Cortex of kidney (tissue), 1 donor: ENCODE measurements at places on chromosomes 6 and 20.

DNA sequence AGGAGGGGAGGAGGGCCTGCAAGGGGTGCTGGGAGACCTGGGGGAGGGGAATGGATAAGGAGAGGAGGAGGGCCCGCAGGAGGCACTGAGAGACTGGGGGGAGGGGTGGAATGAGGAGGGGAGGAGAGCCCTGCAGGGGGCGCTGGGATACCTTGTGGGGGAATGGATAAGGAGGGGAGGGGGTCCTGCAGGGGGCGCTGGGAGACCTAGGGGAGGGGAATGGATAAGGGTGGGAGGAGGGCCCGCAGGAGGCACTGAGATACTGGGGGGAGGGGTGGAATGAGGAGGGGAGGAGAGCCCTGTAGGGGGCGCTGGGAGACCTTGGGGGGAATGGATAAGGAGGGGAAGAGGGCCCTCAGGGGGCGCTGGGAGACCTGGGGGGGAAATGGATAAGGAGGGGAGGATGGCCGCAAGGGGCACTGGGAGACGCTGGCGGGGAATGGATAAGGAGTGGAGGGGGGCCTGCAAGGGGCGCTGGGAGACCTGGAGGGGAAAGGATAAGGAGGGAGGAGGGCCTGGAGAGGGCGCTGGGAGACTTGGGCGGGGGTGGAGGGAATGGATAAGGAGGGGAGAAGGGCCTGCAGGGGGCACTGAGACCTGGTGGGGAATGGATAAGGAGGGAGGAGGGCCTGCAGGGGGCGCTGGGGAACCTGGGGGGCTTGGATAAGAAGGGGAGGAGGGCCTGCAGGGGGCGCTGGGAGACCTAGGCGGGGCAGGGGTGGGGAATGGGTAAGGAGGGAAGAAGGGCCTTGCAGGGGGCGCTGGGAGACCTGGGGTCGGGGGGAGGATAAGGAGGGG, 1.3 kb upstream of the CTCFL start:
- DNase-seq: no peak

DNA sequence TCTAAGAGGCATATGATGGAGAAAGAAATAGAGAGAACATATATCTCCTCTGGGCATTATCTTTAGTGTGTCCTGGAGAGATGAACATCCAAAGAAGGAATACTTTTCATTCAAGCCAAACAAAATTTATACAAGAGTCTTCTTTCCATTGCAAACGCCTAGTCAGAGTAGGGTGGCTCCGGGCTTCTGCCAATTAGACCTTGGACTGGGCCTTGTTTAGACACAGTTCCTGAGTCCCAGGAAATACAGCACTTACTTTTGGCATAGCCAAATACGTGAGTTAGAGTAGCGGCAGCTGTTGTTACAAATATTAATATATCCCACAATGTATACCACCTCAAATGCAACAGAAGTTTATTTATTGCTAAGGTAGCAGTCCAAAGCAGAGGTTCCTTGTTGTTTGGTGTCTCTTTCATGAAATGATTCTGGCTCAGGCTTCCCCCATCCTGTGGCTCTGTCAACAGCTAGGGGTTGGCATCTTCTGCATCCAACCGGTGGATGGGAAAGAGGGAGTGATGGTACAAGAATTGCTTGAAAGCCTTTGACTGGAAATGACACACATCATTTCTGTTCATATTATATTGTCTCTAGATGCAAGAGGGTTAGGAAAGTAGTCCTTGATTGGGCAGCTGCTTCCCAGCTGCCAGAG, 148.0 kb upstream of the SPACA1 start:
- DNase-seq: no peak

DNA sequence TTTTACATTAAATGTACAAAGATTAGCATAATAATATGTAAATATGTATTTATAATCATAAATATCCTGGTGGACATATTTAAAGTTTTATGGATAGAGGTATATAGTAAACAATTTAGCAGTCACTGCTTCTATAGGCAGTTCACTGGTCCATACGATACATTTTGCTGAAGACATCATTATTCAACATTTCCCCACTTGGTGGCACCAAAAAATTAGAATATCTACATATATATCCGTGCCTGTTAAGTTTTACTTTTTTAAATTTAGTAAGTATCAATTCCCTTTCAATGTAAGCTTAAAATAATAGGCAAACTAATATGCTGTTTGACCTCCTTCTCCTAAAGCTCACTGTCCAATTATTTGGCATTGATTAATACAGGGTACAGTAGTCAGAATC, 64.2 kb downstream of the LMBRD1 start:
- no peak for DNase-seq

GRCh38 chr20:50865591-50865990, 65.6 kb downstream of the ADNP start:
- DNase-seq: no peak

- DNase-seq: no peak
Measured at GRCh38 chr6:137746264-137746663, 120.8 kb upstream of the TNFAIP3 start.

- DNase-seq: no peak
Measured at GRCh38 chr6:2464641-2465040, 219.2 kb upstream of the GMDS start.

DNA sequence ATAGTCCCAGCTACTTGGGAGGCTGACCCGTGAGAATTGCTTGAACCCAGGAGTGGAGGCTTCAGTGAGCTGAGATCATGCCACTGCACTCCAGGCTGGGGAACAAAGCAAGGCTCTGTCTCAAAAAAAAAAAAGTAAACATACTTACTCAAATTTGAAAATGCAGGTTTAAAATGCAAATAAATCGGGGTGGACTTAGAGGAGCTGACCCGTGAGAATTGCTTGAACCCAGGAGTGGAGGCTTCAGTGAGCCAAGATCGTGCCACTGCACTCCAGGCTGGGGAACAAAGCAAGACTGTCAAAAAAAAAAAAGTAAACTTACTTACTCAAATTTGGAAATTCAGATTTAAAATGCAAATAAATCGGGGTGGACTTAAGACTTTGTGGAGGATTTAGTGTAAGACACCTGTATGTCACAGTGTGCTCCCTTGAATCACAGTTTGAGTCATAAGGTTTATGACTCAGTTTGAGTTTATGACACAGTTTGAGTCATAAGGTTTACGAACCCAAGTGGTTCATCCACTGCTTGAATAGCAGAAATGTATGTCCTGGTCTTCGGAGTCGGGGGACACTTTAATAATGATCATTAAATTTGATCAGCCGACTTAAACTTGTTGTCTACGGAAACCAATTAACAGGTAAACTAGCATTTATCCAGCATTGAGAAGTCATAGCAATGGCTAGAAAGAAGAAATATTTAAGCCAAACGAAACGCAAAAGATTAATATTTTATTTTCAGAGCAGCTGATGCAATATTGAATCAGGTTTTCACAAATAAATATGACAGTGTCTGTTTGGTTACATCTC, 6.8 kb upstream of the MRPS10 start:
- no peak for DNase-seq

GRCh38 chr6:125888989-125889656, 67.4 kb upstream of the HINT3 start:
- DNase-seq: no peak

GRCh38 chr6:152184917-152185574, 377.6 kb downstream of the ESR1 start:
- no peak for DNase-seq

- no peak for DNase-seq
Measured at GRCh38 chr20:16801919-16802651, 53.9 kb downstream of the OTOR start.

GRCh38 chr6:21213492-21213891, 380.1 kb upstream of the SOX4 start:
- no peak for DNase-seq

DNA sequence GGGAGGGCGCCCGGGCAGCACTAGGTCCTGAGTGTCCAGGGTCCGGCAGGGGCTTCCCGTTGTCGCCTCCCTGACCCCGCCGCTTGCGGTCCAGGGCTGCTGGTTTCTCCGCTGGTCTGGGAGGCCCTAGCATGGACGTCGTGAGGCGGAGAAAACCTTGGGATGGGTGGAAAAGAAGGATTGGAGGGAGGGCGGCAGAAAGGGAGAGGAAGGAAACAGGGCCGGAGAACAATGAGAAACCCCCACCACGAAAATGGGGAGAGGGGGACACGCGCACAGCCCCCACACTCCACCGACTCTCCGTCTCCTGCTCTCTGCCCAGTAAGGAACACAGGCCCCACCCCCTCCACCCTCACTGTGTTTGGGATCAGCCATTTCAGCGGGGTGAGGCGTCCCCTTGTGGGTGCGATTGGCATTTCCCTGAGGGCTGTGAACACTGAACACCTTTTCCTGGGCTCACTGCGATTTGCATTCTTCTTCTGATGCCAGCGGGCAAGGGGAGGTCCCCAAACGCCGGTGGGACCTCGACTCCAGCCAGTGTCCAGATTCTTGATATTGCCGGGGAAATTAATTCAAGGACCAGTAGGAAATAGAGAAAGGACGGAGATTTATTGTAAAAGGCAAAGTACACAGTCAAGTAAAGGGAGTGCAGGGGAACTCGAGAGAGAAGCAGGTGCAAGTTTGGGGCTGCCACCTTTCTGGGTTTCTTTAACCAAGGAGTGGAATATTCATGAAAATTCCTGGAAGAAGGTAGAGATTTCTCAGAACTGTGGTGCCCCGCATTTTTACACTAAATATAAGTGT, 3.3 kb upstream of the RAET1G start:
- DNase-seq: no peak

- DNase-seq: no peak
Measured at GRCh38 chr6:163536770-163537169, 122.3 kb downstream of the QKI start.

- DNase-seq: no peak
Measured at GRCh38 chr6:27214126-27214601, 33.3 kb upstream of the PRSS16 start.

DNA sequence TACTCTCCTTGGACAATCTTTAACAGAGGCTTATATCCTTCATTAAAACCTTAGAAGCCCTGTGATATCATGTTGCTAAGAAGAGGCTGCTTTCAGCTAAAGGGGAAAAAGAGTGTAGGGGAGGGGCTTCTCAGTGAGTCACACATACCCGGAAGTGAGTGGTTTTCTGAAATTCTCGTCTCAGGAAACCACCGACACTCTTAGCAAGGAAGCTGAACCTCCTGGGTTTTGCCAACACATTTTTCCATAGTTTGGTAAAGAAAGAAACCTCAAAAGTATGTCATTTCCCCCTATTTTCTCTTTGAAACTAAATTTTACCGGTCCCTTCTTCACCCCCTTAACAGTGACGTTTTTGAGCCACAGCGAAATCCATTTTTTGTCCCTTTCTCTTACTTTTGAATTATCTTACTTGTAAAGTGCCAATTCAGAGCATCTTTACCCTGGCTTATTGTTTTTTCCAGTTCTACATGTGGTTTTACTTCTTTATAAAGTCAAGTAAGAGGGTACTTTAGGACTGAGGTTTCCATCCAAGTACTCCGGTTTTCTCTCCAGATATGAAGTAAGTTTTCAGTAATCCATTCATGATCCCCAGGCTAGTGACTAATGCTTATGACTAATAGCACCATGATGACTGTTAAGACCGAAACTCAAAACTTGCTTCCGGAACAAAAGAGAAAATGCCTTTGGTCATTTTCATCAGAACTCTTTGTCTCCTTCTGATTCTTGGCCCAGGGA, 219.3 kb downstream of the ARHGAP18 start:
- no peak for DNase-seq

- no peak for DNase-seq
Measured at GRCh38 chr6:166516251-166516884, 70.1 kb downstream of the RAMACL start.

DNA sequence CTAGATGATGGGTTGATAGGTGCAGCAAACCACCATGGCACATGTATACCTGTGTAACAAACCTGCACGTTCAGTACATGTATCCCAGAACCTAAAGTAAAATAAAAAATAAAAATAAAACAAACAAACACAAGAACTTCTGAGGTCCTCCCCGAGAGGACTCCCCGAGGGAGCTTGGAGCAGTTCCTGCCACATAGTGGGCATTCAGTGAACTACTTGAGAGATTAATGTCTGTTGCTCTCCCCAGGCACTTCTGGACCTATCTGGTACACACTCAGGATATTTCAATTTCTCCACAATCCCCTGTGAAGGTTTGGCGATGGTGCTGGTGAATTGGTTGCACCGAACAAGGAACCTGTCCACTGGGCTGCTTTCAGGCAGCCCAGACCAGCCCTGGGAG, 311.2 kb downstream of the ESR1 start:
- no peak for DNase-seq

- DNase-seq: no peak
Measured at GRCh38 chr6:168139121-168139520, 60.1 kb upstream of the FRMD1 start.

- DNase-seq: no peak
Measured at GRCh38 chr6:4405621-4406212, 270.3 kb upstream of the ECI2 start.

- DNase-seq: no peak
Measured at GRCh38 chr20:42855896-42856295, 333.8 kb downstream of the PTPRT start.

GRCh38 chr20:59730722-59731121, 126.4 kb downstream of the PHACTR3 start:
- no peak for DNase-seq

DNA sequence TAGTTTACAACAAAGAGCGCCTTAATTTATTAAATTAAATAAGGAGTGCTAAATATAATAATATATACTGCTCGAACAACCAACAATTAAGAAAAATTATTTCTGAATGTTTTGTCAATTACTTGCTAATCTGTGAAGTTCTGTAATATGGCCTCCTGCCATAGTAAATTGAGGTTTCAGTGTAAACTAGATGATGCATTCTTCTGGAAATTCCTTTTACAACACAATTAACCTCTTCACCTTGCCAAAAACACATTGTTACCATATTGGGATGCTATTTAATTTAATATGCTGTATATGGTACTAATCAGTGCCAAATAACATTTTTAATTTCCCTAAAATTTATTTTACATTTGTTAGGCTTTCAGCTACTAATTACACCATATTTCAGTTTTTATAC, 808.4 kb upstream of the CITED2 start:
- DNase-seq: no peak

GRCh38 chr6:158313989-158314388, 1.7 kb downstream of the TULP4 start:
- no peak for DNase-seq

DNA sequence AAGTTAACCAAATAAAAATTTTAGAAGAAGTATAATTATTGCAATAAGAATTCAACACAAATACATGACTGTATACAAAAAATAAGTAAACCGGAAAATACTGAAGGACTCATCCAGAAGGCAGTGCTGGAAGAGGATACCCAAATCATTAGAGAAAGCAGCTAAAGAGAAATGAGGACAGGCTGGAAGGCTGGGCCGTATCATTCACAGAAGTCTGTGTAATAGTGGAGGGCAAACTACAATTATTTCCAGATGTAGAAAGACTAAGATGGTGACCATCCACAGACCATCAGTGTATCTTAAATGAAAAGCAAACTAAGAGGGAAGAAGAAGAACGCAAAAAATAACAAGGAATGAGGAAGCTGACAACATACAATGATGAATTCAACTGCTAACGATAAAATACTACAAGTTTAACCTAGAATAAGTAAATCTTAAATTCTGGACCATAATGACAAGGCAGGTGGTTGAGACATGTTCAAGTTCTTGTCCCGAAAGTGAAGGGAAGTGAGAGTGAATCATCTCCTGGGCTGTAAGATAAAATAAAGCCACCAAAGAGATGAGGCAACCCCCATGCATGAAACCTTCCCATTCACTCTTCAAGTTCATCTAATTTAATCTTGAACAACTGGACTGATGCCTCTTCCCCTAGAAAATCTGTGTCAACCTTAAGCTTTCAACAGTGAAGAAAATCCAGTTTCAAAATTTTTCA, 71.5 kb downstream of the SLC23A2 start:
- no peak for DNase-seq
